Activated CD4-positive, alpha-beta T cell treated with anti-CD3 and anti-CD28 coated beads, Interleukin-2, amount 50 U/mL, for 48 hours (primary cell): ENCODE measurements at places on chromosomes 7 and 10.
A peak's percentile ranks its signal among the peaks of the same experiment; 100 is the strongest.

DNA sequence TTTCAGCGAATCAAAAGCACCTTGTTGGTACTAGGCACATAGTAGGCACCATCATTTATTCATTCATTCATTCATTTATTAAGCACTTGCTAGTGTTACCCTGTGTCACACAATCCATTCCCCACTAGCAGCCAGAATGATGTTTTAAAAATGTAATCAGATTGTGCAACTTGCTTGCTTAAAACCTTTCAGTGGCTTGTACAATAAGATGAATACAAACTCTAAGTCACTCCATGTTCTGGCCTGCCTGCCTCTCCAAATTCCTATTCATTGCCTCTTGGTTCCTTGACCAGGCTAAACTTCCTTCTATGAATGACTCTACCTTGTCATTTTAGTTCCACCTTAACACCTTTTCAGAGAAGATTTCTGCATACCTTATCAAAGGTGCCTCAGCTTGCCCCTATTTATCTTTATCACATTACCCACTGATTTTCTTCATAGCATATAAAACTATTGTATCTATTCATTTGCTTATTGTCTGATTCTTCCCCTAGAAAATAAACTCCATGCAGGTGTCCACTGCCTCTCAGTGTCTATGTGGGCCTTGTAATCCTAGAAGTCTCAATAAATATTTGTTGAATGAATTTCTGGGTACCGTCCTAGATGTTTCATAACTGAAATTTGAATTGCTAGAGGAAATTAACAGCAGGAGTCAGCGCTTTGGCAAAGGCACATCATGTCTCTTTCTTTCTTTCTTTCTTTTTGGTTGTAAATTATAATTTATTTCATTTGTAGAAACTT lies 169.5 kb downstream of the TMEM26 start:
- DNase-seq: no peak

DNA sequence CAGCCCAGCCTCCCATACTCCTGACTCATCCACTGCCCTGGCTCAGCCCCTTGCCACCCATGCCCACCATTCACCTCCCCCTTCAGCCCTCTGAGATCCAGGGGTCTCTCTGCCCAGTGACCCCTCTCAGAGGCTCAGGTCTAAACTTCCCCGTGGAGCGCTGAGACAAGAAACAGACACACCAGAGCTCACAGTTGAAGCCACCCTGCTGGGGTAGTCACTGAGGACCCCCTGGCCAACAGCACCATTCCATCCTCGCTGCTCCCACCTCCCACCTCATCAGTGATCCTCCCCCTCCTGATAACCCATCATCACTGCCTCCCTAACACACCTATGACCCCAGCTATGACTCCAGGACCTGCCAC lies 100.7 kb downstream of the GRID1 start:
- DNase-seq: no peak

GRCh38 chr10:71217266-71218045 lies 5.1 kb downstream of the UNC5B start:
- DNase-seq: no peak

GRCh38 chr10:59748834-59749233 lies 4.4 kb downstream of the MRLN start:
- DNase-seq: no peak

DNA sequence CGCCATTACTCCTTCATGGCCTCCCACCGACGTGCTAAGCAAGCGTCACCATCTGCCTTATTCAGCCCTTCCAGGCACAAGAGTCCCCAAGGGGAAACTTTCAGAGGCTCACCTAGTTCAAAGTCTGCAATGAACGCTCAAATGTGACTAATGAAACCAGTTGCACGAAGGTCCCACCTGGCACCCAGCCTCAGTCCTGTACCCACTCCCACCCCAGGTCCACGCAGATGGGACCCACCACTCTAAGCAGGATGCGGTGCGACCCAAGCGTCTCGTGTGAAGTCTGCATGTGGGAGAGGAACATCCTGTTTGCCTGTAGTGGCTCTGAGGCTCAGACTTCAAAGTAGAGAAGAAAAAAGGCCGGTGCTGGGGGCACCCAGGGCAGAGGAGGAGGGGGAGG lies 40.3 kb downstream of the RGS10 start:
- DNase-seq: peak; percentile 68

GRCh38 chr7:86477343-86477935 lies 166.3 kb upstream of the GRM3 start:
- DNase-seq: no peak

GRCh38 chr10:76491216-76491615 lies 1059.8 kb downstream of the LRMDA start:
- DNase-seq: no peak

DNA sequence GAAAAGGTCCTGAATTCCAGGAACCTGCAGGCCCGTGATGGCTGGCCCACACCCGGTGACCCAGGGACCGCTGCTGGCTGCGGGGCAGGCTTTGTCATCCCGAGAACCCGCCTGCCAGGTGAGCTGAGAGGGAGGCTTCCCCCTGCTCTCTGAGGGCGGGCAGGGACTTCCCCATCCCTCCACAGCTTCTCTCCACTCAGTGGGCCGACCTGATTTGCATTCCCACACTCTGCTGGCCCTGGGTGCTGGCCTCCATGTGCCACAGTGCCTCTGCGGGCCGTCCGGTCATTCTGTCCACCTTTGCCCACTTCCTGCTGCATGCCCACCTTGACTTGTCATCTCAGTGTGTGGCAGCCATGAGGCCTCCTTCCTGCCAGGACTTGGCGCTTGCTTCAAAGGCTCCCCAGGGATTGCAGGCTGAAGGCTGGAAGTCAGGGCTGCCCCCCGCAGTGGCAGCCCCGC lies 35.3 kb downstream of the PALD1 start:
- DNase-seq: peak; percentile 57

- DNase-seq: no peak
Observed at GRCh38 chr7:129845178-129845971, 107.4 kb downstream of the UBE2H start.

GRCh38 chr7:151806204-151806603 lies 70.7 kb downstream of the PRKAG2 start:
- DNase-seq: no peak

GRCh38 chr10:14727465-14727864 lies 47.2 kb downstream of the FAM107B start:
- DNase-seq: no peak

DNA sequence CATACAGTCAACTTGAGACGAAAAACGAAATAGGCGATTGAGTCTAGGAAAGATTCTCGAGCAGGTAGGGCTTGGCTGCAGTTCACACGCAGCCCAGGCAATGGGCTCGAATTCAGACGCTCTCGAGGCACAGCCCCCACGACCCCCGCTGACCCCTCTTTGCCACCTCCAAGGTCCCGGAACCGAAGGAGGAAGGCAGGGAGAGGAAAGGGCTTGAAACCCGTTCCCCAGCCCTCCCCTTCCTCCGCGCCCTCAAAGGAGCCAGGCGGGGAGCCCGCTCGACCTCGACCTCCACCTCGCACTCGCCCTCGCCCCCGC lies 441 bp downstream of the CCDC186 start:
- DNase-seq: no peak

GRCh38 chr7:127447326-127447945 lies 54.9 kb upstream of the ZNF800 start:
- DNase-seq: peak; percentile 36

DNA sequence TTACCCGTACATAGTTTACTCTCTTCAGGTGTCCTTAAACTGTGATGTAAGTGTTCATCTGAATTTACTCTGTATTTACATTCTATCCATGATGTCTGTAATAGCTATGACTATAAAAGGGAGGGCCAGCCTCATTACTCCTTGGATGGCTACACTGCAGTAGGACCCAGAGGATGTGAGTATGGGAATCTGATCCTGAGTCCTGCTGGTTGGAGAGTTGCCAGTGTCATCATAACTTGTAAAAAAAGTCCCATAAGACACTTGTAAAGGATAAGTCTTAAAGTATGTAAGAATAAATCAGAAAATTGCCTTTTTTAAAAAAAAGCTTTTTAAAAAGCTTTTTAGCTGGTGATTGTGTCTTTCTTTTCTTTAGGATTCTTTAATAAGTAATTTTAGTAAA lies 95.4 kb downstream of the PPP1R9A start:
- no peak for DNase-seq

DNA sequence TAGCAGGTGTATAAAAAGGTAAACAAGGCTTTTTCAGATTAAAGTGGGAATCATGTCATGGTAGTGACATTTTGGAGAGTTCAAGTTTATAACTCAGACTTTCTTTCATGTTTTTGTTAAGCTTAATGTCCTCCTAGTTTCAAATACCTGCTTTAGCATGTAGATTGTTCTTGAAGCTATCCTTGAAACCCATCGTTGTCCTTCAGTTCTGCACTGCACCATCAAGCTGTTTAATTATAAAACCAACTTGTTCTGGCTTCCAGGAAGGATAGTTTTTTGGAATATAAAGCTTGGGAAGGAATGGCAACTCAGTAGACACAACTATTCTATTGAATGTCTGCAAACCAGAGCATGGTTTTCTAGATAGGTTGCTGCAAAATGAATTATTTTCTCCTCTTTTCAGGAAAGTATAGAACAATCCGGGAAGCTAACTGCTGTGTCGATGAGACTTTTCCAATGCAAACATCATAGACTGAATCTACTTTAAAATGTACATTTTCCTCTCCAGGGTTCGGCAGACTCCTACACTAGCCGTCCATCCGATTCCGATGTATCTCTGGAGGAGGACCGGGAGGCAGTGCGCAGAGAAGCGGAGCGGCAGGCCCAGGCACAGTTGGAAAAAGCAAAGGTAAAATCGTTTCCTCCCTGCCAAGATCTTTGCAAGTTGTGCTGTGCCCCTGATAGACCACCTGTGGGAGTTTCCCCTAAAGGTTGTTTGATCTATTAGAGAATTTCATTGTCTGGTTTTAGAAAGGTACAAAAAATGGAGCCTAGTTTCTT lies 249.8 kb downstream of the NSUN6 start:
- DNase-seq: no peak

DNA sequence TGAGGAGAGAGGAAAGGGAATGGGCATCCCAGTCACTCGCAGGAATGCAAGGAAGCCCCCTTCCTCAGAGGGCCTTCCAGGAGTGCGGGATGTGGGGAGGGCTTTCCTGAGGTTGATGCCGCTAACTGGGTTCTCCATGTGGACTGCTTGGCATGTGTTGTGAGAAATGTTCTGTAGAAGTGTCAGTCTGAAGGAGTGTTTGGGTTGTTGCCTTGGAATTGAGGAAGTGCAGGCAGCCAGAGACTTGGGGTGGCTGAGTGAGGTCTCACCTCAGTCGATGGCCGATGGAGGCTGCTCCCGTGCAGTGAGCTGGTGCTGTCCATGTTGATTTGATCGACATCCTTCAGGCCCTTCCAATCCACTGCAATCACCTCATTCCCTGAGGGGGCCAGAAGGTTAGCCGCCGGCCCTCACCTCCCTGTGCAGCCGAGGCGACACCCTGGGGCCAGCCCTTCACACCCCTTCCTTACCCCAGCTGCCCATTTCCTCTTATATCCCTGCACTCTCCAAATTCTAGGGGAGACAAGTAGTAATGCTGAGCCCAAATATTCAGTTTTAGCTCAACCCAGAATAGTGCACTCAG lies 2.7 kb downstream of the FAM131B start:
- no peak for DNase-seq

- DNase-seq: no peak
Observed at GRCh38 chr7:55515569-55516279, 56.6 kb downstream of the VOPP1 start.

DNA sequence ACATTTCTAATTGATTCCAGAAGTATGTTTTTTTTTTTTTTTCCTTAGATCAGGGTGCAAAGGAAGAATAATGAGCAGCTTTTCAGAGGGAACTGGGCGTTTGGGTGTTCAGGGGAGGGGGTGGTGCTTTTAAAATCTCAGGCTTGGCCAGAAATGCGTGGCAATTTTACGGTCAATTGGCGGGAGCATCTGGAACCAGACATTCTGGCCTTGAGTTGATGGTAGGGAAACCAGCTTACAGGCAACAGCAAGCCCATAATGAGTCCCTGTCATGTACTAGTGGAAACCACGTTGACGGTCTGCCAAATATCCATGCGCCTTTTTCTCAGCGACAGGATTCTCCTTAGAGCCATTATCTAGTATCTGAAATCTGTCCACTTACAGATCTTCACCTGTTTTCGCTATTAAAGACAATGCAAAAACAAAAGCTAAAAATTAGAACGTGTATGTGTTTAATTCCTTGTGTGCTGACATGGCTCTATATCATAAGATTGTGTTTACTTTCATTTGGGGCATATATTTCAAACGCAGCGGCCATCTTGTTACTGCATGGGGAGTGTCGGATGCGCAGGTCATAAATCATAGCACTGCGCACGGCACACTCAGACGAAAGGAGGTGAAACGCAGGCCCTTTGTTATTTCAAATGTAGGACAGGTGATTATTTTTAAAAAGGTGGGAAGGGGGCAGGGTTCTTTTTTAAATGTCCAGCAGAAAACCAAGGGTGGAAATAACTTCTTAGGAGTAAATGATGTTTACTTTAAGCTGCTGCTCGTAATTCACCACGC lies 209.2 kb downstream of the AGMO start:
- DNase-seq: no peak

DNA sequence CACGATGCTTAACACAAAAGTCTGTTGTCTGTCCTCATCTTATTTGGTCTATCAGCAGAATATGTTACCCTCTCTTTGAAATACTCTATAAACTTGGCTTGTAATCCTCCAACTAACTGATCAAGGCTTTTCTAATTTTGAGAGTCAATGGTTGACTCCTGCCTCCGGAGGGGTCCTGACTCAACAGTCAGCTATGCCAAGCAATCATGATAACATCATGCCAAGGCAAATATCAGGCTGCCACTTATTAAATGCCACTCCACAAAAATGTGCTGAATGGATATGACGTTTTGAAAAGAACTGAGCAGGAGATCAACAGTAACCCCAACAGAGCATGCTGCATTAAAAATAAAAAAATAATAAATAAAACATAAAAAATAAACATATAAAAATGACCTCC lies 116.1 kb downstream of the PARD3 start:
- DNase-seq: no peak

DNA sequence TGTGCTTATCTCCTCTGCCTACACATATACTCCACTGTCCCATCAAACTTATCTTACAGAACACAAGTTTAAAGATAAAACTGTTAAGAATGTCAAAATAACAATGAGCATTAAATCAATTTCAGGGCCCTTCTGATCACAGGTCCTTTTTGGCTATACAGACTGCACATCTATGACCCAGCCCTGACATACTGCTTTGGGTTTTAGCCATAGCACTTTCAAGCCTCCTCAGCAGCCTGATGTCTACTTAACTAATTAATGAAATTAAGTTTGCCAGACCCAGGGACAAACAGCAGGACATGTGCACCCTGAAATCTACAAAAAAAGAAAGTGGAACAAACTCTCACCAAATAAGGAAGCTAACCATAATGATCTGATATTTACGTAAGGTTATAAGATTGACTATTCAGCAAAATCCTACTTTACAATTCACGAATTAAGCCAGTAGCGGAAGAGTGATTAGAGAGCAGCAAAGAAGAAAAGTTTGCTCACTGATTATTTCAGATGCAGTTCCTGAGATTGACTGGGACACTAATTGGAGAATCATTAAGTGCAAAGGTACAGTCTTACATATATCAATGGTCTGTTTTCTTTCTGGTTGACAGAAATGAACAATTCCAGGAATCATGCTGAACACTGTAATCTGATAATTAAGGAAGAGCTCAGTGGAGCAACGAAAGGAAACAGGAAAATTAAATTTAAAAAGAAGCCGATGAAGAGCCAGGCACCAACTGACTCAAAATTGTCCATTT lies 669.3 kb upstream of the LRRN3 start:
- no peak for DNase-seq

GRCh38 chr7:87420173-87420572 lies 55.3 kb downstream of the ABCB4 start:
- DNase-seq: no peak

- peak; percentile 97 for DNase-seq
Observed at GRCh38 chr7:7182156-7183060, at the start of gene C1GALT1. Gene C1GALT1 (plus strand): TSS chr7:7182544. CDS start chr7:7234320, 51,776 bp downstream.

GRCh38 chr10:28365840-28366239 lies 63.0 kb upstream of the MPP7 start:
- no peak for DNase-seq
